ENCODE measurements at places on chromosomes 1 and 21.

- no peak for DNase-seq
- H3K27ac ChIP-seq = no peak overlapping the region
- H3K4me3 ChIP-seq = no peak overlapping the region
- H3K4me1 ChIP-seq = no peaks in the 10 kb centered on the region
- H3K27me3 ChIP-seq = no peaks in the 10 kb centered on the region
Observed at GRCh38 chr1:28104866-28105467, 16.6 kb upstream of the EYA3 start.

- no peaks in the 10 kb centered on the region for H3K36me3 ChIP-seq
- peaks cover 4% of the 10 kb centered on the region for H3K4me1 ChIP-seq
Observed at GRCh38 chr1:53590104-53590503, 130.9 kb downstream of the DMRTB1 start.

GRCh38 chr1:149986486-149987296 lies 23.8 kb downstream of the OTUD7B start:
- H3K4me1 ChIP-seq = peaks cover 8% of the 10 kb centered on the region
- no peak overlapping the region for H3K27ac ChIP-seq

GRCh38 chr1:112704391-112704933 lies 2.5 kb downstream of the RHOC start:
- peak overlapping the region; percentile 68 for H3K4me3 ChIP-seq
- H3K4me1 ChIP-seq = peaks cover 74% of the 10 kb centered on the region

DNA sequence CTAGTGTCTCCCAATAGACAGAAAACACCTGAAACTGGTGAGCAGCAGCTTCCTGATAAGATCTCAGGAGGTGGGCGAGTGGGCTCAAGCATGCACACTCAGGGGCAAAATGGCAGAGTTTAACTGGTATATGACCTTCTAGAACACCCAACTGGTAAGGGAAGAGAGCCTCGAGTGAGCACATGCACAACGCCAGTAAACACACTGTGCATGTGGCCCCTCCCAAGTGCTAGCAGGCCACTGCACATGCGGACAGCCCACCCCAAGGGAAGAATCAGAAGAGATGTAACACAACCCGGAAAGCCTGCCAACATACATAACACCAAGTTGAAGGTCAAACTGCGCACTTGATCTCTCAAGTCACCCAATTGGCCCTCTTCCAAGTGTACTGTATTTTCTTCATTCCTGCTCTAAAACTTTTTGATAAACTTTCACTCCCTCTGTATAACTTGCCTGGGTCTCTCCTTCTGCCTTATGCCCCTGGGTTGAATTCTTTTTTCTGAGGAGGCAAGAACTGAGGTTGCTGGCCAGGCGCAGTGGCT lies 138.2 kb downstream of the GLUL start:
- H3K4me3 ChIP-seq = no peak overlapping the region
- no peak for DNase-seq
- no peaks in the 10 kb centered on the region for H3K27me3 ChIP-seq
- H3K27ac ChIP-seq = no peak overlapping the region
- H3K4me1 ChIP-seq = peaks cover 12% of the 10 kb centered on the region

- no peaks in the 10 kb centered on the region for H3K4me1 ChIP-seq
- H3K36me3 ChIP-seq = no peaks in the 10 kb centered on the region
- H3K27me3 ChIP-seq = no peaks in the 10 kb centered on the region
- H3K27ac ChIP-seq = peak overlapping the region; percentile 56
- no peak for DNase-seq
Observed at GRCh38 chr1:43689289-43689688, 18.0 kb upstream of the ST3GAL3 start.

GRCh38 chr1:94538243-94538827 lies 3.2 kb downstream of the F3 start:
- H3K36me3 ChIP-seq = no peaks in the 10 kb centered on the region
- H3K4me1 ChIP-seq = peaks cover 17% of the 10 kb centered on the region
- no peak for DNase-seq
- no peak overlapping the region for H3K27ac ChIP-seq

DNA sequence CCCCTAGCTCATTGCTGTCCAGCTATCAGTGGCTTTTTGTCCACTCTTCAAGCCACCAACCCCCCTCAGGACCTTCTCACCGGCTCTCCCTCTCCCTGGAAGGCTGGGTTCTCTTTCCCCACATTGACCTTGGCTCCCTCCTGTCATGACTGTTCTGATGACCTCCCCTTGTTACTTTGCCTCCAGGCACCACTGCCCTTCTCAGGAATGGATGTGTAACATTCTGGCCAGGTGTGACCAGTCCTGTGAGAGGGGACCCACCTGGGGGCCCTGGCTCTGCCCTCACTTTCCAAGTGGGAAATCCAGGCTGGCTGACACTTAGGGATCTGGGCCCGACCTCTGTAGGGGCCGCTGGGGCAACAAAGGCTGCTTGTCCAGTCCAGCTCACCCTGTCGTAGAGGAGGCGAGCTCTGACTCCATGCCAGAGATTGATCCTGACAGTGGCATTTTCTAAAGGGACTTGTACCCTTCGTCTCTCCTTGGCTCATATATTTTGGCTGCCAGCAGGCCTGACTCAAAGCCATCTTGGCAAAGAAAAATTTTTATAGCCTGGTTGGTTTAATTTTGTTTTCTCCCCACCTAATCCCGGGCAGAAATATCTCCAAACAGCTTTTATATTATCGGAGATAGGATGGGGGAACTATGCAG lies 37.9 kb upstream of the USP24 start:
- peaks cover 20% of the 10 kb centered on the region for H3K4me1 ChIP-seq
- peak overlapping the region; percentile 16 for H3K27ac ChIP-seq
- H3K4me3 ChIP-seq = no peak overlapping the region
- DNase-seq = no peak
- no peaks in the 10 kb centered on the region for H3K27me3 ChIP-seq

GRCh38 chr1:11731691-11732283 lies 4.1 kb upstream of the AGTRAP start:
- peak overlapping the region; percentile 55 for H3K4me3 ChIP-seq
- peaks cover 47% of the 10 kb centered on the region for H3K4me1 ChIP-seq
- H3K27me3 ChIP-seq = no peaks in the 10 kb centered on the region
- peak; percentile 45 for DNase-seq

DNA sequence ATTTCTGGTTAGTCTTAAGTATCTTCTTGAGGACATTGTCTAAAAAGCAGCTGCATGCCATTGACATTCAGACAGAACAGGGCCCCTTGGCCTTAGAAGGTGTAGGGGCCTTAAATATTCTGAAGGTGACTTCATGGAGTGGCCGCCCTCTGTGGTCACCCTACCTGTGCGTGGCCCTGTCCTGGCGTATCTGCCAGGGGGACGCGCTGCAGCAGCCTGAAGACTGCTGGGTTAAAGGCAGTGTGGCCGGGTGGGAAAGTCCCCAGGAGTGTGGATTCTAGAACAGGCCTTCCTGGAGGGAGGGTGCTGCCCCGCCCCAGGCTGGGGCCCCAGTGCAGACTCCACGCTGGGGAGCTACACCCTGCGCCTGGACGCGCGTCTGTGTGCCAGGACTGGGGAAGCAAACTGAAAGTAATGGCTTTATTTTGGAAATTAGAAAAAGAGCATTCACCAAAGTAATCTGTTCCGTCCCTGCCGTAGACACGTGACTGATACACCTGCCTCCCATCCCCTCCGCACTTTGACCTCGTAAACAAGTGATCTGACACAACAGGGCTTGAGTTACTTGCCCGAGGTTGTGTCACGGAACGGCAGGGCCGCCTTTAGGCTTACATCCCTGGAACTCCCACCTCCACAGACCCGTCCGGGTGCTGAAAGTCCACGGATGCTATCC lies 1.8 kb downstream of the AGPAT3 start:
- peak overlapping the region; percentile 84 for H3K4me3 ChIP-seq
- peaks cover 54% of the 10 kb centered on the region for H3K4me1 ChIP-seq
- peak overlapping the region; percentile 94 for H3K27ac ChIP-seq
- DNase-seq = peak; percentile 70
- H3K27me3 ChIP-seq = no peaks in the 10 kb centered on the region
- peaks cover 55% of the 10 kb centered on the region for H3K36me3 ChIP-seq

DNA sequence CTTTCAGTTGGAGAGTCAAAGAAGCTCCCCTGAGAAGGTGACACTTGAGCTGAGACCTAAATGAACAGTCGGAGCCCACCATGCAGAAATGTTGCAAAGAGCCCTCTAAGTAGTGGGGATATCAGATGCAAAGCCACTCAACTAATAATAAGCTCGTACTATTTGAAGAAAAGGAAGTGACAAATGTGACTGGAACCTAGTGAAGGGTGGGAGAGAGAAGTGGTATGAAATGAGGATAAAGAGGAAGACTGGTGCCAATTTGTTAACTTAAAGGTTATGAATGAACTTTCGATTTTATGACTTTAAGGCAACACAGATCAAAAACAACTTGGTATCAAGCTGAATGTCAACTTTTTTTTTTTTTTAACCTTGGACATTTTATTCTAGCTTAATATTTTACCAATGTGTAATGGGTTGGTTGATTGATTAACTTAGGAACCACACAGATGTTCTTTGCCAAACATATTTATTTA lies 14.7 kb downstream of the LYPLAL1 start:
- peaks cover 42% of the 10 kb centered on the region for H3K36me3 ChIP-seq
- peaks cover 44% of the 10 kb centered on the region for H3K4me1 ChIP-seq
- H3K27me3 ChIP-seq = no peaks in the 10 kb centered on the region
- peak overlapping the region; percentile 47 for H3K27ac ChIP-seq
- DNase-seq = no peak

- H3K27me3 ChIP-seq = no peaks in the 10 kb centered on the region
- no peak overlapping the region for H3K27ac ChIP-seq
- H3K36me3 ChIP-seq = no peaks in the 10 kb centered on the region
- no peaks in the 10 kb centered on the region for H3K4me1 ChIP-seq
- DNase-seq = no peak
Observed at GRCh38 chr1:197862671-197863070, 39.8 kb upstream of the C1orf53 start.

- no peak for DNase-seq
- no peaks in the 10 kb centered on the region for H3K27me3 ChIP-seq
- H3K4me1 ChIP-seq = peaks cover 14% of the 10 kb centered on the region
- H3K36me3 ChIP-seq = peaks cover 70% of the 10 kb centered on the region
Observed at GRCh38 chr1:94456736-94457135, 38.5 kb downstream of the ABCD3 start.

Data from activated T-cell treated with anti-CD3 and anti-CD28 coated beads, Interleukin-2, amount 50 U/mL, for 24 hours (primary cell).